ENCODE measurements at places on chromosomes 6 and 20.
A peak's percentile ranks its signal among the peaks of the same experiment; 100 is the strongest.

- no peak for DNase-seq
Measured at GRCh38 chr6:84082689-84083265, 49.2 kb downstream of the MRAP2 start.

- no peak for DNase-seq
Measured at GRCh38 chr6:33000055-33000454, 9.3 kb downstream of the HLA-DOA start.

GRCh38 chr6:111301946-111302345, 181.1 kb downstream of the REV3L start:
- DNase-seq: no peak

DNA sequence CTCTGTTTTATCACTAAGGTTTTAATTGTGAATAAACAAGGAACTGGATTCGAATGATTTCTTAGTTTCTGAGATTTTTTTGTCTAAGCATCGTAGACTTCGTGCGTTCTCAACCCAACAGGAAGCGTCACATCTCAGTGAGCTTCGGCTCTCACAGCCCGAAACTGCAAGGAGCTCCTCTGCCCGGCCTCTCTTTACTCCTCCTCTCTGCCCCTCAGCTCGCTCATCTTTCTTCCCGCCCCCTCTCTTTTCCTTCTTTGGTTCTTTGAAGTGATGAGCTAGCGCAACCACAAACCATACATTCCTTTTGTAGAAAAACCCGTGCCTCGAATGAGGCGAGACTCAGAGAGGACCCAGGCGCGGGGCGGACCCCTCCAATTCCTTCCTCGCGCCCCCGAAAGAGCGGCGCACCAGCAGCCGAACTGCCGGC, 480 bp upstream of the NT5E start:
- DNase-seq: no peak

GRCh38 chr20:33981347-33981746, 12.4 kb upstream of the RALY start:
- no peak for DNase-seq

DNA sequence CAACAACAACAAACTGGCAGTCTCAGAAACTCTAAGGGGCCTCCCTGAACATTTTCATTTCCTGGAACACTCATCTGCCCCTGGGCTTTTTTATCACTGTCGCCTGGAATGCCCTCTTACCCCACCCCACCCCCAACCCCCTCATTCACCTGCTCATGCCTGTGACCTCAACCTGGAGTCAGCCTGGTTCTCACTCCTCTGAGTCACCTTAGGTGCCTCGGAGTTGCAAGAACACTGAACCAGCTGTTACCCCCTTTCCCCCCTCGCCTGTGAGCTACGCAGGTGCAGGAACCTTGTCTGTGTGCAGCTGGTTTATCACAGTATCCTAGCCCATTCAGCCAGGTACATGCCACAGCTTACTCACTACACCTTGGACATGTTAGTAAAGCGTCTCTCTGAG, 12.8 kb upstream of the SNAI1 start:
- DNase-seq: no peak

DNA sequence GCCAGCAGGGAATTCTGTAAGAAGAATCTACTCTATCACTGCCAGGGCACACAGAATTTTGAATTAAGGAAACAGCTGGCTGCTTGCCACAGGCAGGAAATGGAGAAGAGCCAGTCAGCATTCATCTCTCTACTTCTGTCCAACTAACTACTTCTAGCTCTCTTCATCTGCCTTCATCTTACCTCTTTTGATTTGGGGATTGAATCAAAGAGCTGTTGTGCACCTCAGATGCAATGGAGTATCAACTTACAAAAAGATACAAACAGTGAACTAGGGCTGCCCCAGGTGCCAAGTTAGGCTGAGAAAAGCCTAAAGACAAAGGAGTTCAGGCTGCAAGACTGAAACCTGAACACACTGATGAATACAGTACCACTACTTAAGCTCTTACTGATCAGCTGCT, 82.0 kb downstream of the PTPRK start:
- no peak for DNase-seq

GRCh38 chr6:111564482-111564945, 41.2 kb downstream of the TRAF3IP2 start:
- no peak for DNase-seq

DNA sequence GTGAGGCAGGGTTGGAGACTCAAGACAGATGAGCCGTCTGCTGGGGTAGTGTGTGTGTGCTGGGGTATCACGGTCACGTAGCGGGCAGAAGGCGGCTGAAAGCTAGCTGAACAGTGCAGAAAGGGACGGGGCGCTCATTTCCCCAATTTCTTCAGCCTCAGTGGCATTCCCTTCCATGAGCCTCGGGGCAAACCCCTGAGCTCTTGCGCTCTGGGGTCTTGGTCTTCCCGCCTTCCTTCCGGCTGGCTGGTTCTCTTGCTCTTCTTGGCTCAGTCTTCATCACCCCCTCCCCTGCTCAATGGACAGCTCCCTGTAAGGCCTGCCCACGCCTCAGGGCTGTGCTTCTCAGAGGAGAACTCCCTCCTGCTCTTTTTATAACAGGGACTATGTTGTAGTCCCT, 15.5 kb upstream of the TMEM181 start:
- no peak for DNase-seq

DNA sequence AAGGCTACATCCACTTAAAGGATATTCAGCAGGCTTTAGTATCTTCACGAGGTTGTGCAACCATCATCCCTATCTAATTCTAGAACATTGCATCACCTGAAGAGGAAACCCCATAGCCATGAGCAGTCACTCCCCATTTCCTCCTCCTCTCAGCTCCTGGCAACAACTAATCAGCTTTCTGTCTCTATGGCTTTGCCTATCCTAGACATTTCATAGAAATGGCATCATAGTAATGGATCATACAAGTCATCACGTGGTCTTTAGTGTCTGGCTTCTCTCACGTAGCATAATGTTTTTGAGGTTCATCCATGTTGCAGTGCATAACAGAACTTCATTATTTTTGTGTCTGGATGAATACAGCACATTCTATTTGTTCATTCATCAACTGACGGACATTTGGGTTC, 20.5 kb downstream of the SNAI1 start:
- DNase-seq: no peak

DNA sequence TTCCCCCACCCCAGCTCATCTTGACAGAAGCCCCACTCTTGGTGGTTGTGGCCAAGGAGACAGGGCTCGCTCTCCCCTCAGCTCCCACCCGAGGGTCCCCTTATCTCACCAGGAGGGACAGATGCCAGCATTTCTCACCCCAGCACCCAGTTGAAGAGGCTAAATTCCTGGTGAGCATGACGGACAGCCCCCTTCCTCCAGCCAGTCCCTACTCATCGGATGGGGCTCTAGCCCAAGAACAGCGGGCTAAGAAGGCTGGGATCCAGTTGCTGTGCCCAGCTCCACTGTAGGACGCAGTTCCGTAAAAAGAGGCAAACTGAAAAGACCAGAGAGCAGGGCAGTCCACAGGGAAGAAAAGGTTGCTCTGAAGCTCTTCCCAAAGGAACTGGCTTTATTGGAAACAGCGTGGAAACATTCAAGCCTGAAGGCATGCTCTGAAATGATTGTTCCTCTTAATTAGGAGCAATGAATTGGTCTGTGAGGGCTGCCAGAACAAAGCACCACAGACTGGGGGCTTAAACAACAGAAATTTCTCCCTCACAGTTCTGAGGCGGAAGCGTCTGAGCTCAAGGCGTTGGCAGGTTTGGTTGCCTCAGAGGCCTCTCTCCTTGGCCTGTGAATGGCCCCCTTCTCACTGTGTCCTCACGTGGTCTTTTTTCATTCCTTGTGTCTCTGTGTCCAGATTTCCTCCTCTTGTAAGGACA, 17.9 kb upstream of the KIF25 start:
- no peak for DNase-seq

GRCh38 chr6:4637691-4638433, 138.3 kb upstream of the CDYL start:
- no peak for DNase-seq

DNA sequence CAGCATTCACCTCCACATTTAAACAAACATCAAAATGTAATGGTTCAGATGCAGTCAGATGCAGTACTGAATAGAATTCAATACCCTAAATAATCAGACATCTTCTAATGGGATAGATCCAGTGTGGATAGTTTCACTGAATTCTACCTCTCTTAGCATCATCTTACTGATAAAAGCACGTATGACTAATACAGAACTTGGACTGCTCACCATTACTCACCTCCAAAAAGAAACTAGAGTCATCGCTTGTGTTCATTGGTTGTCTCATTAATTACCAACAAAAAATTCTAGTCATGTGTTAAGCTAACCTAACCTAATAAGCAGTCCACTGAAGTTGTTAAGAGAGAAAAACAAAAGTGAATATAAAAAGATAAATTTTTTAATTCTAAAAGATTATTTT, 165.9 kb upstream of the IRAK1BP1 start:
- no peak for DNase-seq

DNA sequence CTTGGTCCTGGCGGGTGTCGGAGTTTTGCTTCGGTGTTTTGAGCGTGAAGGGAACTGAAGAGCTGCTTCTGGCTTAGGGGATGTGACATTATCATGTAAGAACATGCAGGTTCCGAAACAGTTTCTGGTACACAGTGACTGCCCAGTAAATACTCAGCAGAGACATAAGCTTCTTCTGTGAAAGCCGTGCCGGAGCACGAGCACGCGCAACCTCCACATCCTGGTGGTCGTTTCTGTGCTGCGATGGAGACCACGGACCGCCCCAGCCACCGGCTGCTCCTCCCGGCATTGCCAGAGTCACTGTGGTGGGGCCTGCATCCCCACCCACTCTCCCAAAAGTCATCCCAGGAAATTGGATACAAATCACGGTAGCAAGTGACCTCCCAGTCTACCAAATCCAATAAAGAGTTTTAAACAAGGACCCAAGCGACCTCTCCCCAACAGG, 18.7 kb downstream of the KIF25 start:
- DNase-seq: no peak

DNA sequence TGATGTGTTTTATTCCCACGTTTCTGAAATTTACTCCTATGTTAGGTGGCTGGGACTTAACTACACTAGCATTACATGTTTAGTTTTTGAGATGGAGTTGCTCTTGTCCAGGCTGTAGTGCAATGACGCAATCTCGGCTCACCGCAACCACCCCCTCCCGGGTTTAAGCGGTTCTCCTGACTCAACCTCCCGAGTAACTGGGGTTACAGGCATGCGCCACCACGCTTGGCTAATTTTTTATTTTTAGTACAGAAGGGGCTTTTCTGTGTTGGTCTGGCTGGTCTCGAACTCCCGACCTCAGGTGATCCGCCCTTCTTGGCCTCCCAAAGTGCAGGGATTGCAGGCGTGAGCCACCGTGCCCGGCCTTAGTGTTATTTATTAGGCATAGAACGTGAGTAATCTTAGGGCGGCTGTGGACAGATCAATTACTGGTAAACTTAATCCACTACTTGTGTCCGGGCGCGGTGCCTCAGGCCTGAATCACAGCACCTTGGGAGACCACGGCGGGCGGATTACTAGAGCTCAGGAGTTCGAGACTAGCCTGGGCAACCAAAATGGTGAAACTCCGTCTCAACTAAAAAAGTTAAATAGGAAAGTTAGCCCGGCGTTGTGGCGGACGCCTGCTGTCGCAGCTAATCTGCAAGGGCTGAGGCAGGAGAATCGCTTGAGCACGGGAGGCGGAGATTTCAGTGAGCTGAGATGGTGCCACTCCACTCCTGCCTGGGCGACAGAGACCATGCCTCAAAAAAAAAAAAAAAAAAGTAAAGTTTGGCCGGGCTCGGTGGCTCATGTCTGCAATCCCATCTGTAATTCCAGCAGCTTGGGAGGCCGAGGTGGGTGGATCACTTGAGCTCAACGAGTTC, 123.7 kb upstream of the BTN3A2 start:
- DNase-seq: peak; percentile 25

DNA sequence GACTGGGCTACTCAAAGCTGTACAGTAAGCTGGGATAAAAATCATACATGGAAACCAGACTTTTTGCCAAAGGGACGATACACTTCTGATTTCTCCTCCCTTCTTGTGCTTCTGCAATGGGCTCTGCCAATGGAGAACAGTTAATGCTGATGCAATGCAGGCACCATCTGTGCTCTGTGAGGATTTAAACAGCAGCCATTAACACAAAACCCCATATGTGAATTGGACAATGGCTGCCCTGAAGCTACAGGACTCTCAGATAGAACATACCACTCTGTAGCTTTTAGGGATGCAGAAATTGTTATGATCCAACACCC, 71.9 kb downstream of the GJA10 start:
- no peak for DNase-seq

GRCh38 chr20:32444474-32445220, 86.5 kb downstream of the ASXL1 start:
- DNase-seq: no peak

- no peak for DNase-seq
Measured at GRCh38 chr6:6131492-6132109, 124.9 kb upstream of the NRN1 start.

Measured in activated T-helper 1 cell treated with anti-CD3 and anti-CD28 coated beads, Interleukin-2, amount 50 U/mL, for 16 hours (primary cell).